ENCODE measurements at places on chromosomes 5 and 9.
A peak's percentile ranks its signal among the peaks of the same experiment; 100 is the strongest.

DNA sequence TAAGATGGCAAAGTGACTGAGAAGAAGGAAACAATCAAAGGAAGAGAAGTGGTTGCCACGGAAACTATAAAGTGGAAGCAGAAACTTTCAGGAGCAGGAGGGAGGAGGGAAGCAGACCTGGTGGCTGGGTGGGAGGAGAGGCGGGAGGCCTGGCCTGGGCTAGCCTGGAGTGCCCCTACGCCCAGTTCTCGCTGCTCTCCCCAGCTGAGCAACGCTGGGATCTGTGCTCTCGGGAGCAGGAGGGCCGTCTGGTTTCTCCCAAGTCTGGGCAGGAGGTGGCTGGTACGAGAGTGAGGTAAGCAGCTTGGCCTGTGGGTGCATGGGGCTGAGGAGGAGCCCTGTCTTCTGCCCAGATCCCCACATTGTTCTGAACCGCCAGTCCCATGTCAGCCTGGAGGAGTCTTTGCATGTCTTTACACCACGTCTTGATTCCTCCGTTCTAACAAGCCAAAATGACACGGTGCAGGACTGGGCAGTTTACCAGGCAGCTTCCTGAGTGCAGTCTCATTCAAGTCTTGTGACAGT is 15.0 kb upstream of the DAB2IP start:
- no peak for DNase-seq

- DNase-seq = no peak
Measured at GRCh38 chr5:42013561-42013960, 88.5 kb downstream of the FBXO4 start.

DNA sequence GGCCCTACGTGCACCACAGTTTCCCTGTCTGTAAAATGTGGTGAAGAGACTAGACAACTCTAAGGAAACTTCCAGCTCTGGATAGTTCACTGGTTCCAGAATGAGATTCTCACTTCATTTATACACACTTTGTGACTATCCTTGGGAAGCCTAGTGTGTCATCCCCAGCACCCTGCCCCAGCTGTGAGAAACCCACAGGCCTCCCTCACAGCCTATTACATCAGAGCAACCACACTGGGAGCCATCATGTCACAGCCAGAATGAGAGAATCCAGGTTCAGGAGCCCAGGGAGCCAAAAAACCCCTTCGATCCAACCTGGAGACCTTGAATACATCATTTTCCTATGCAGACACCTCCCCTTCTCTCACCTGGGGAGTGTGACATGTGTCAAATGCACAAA is 21.0 kb upstream of the HAND1 start:
- no peak for DNase-seq

GRCh38 chr9:87760529-87760928 is 34.6 kb downstream of the CTSL start:
- no peak for DNase-seq

- no peak for DNase-seq
Measured at GRCh38 chr5:15550502-15551112, 50.6 kb downstream of the FBXL7 start.

GRCh38 chr5:96546120-96546519 is 113.1 kb upstream of the PCSK1 start:
- DNase-seq = no peak

DNA sequence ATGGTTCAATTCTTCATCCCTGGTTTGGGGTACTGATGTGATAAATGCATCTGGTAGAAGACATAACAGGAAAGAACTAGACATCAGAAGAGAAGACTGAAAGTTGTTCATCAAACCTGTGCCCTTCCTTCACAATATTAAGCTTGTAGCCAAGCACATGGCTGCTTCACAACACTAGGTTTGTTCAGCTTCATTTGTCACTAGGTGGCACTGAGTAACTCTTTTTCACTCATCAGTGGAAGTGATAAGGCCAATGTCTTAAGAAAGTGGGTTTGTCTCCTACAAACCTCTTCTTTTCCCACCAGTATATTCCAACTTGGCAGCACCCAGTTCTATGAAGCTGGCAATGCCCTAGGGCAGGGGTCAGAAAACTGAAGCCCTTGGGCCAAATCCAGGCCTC is 26.9 kb downstream of the ZNF484 start:
- DNase-seq = no peak

GRCh38 chr5:116442931-116443551 is 131.6 kb downstream of the SEMA6A start:
- DNase-seq = no peak

DNA sequence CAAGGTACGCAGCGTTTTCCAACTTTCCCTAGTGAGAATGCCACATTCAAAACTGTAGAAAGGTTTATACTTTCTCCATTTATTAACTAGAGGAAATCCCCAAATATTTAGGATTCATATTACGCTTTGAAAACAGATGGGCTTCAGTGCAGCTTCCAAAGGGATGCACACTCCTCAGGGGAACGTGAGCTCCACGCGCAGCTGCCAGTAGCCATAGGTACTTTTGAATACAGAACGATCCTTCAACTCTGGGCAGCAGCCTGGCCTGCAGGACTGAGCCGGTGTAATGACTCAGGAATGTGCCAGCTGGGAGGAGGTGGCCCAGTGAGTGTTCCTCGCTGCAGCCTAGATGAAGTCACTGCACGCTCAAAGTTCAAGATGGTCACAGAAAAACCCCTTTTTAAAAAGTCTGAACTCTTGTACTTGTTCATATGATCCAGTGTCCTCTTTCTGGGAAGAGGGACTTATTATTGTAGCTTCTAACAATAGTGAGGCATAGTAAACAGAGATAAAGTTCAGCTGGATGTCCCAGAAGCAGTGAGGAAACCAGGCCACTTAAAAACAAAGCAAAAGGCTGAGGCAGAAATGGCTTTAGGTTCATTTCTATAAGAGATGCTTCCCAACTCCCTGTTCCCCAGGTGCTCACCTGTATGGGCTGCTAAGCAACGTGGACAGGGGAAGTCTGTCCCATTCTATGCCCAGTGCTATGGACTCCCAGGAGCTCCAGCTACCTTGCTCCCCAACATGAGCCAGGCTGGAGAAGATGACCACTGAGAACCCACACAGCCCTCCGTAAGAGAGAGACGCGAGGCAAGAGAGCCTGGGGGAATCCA is 130.0 kb downstream of the LHFPL2 start:
- peak; percentile 48 for DNase-seq

GRCh38 chr9:86660146-86660943 is 287.0 kb downstream of the GAS1 start:
- no peak for DNase-seq

- DNase-seq = no peak
Measured at GRCh38 chr9:4012441-4012840, 287.4 kb downstream of the GLIS3 start.

DNA sequence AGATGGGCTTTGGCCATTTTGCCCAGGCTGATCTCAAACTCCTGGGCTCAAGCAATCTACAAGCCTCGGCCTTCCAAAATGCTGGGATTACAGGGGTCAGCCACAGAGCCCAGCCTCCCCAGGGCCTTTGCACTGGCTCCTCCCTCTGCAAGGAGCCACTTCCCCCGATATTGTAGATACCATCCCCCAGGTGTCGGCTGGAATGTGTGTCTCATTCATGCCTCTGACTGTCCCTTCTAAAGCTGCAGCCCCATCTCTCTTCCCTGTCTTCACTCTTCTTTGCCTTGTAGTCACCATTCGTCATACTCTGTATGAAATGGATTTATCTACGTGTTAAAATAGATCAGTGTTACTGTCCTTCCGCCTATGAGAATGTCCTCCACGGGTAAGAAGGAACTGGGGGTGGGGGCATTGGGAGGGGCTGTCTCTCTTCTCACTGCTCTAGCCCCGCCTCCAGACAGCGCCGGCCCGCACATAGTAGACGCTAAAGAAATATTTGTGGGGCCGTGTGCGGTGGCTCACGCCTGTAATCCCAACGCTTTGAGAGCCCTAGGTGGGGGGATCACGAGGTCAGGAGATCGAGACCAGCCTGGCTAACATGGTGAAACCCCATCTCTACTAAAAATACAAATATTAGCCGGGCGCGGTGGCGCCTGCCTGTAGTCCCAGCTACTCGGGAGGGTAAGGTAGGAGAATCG is 68.5 kb downstream of the LMX1B start:
- DNase-seq = no peak

- DNase-seq = no peak
Measured at GRCh38 chr5:19950897-19951296, 37.1 kb downstream of the CDH18 start.

DNA sequence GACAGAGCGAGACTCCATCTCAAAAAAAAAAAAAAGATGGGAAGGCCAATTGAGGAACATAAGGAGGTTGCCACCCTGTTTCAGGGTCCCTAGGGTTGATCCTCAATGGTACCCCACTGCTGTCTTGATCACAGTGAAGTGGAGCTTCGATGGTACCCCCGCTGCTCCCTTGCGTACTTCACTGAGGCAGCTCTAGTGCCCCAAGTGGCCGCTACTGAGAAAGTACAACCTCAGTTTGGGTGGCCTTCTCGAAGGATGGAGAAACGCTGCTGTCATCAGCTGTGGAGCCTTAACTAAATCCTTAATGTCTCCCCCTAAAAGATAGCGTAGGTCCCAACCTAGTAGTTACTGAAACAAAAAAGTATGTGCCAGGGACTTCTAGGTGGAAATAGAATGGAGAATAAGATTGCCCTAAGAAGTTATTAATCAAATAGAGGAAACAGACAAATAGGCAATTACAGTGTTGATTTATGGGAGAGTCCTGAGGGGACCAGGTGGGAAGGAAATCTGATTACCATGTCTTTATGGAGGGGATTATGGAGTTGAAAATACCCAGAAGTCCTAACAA is 6.3 kb downstream of the TESK1 start:
- DNase-seq = no peak

DNA sequence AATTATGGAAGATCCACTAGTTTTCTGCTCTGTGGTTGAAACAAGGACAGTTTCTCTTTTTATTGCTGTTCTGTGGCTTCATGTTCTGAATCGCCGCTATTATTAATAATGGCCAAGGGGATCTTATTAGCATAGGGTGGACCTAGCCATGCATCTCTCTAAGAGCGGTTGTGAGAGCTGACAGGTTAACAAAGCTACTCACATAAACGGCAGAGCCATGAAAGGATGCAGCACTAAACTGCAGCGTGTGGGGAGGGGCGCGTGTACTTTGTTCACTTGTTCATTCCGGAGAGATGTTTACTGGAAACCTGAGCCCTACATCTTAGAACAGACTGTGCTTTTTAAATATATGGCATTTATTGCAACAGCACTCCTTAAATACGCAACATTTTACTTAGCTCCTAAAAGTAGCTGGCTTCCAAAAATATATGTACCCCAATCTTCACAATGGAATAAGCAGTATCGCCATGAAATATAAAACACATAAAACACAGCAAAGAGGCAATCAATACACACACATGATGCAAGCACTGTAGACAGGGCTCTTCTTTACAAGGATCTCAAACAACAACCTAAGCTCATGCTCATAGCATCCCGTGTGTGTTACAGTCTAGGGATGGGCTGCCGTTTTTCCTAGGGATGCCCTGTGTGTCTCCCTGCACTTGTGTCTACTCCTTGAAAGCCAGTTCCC is 424.6 kb downstream of the MED10 start:
- no peak for DNase-seq

DNA sequence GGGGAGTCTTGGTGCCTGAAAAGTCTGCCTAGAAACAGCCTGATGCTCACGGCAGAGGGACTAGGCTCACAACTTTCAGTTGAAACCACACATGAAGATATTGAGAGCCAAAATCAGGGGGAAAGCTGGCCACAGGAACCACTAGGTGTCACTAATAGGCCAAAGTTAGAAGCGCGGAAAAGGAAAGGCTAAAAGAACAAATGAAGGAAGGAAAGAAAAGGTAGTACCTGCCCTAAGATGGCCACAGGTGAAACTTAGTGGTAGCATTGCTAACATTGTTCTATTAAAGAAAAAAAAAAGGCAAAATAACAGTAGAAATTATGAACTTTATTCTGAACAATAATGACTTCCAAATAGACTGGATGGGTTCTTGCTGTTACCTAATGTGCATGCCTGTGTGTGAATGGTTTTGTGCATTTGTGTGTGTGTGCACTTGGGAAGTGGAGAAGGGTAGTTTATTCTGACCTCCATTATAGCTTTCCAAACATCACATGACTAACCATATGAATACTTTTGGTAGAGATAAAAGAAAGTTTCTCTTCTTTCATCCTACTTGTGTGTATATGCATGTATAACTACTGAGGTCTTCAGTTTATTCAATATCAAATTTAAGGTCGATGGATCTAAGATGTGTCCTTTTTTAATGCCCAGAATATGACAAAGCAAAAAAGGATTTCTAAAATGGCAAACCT is 2.1 kb upstream of the RFESD start:
- no peak for DNase-seq

- no peak for DNase-seq
Measured at GRCh38 chr5:173706700-173707099, 90.2 kb upstream of the BOD1 start.

DNA sequence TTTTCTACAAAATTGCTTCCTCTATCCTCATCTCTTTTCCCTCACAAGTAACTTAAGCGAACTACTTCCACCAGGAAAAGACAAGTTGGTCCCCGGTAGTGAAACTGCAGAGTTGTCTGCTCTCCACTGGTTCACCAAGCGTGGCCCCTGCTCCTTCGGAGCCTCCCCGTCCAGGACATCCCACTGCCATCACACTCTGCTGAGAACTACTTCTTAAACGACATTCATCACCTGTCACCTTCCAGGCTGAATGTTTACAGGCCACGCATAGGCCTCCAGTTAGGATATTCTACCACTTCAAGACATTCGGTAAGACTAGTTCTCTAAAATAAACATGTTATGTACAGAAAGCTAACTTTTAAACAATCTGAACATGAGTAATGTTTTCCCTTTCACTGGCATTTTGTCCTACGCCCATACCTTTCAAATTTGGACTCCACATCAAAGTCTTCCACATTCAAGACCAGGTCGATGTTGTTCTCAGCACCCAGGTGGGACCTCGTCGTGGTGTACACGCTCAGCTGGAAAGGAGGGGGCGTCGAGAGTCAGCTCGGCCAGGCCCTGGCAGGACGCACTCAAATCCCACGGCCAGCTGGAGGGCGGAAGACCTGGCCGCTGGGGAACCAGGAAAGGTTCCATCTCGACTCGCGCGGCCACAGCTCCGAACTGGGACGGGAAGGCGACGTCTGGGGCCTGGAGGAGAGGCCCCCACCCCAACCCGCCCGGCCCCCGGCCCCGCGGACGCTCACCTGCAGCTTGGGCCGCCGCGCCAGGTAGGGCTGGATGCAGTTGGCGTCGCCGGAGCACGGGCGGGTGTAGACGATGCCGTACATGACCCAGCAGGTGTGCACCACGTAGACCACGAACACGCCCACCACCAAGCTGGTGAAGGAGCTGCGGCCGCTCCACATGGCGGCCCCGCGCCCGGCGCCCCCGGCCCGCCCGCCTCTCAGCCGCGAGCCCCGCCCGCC is 683 bp downstream of the CLPTM1L start:
- DNase-seq = no peak

GRCh38 chr9:98832768-98833089 is 25.3 kb downstream of the GALNT12 start:
- DNase-seq = no peak

- no peak for DNase-seq
Measured at GRCh38 chr5:168372356-168372946, 81.0 kb downstream of the WWC1 start.

DNA sequence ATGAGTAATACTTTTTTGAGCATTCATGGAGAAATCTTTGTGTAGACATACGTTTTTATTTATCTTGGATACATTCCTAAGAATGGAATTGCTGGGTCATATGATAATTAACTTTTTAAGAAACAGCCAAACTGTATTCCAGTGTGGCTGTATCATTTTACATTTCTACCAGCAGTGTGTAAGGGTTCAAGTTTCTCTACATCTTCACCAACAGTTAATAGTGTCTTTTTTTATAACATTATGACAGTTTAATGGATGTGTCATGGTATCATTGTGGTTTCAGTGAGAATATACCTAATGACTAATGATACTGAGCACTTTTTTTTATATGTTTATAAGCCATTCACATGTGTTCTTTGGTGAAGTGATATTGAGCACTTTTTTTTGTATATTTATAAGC is 52.4 kb downstream of the NIPBL start:
- DNase-seq = no peak
